Camera-type eye (tissue), 1 donor: ENCODE measurements at places on chromosomes 7 and 10. TPM values are rescaled to one million over a fixed set of nuclear protein-coding genes. Genes with fewer than 3 reads are reported as not detected.

Gene OR2A12
- total RNA-seq, result not detected

Gene HDAC9
- 138 TPM for total RNA-seq

Gene ANXA8L1
- total RNA-seq, result 4.9 TPM

Gene PDE1C
- 60.9 TPM for total RNA-seq

Gene CYP2C8
- total RNA-seq, result 2.6 TPM

Gene OAT
- total RNA-seq, result 102 TPM

Gene CALML3
- 0.33 TPM for total RNA-seq

Gene CFAP46
- total RNA-seq, result 7.5 TPM

Gene CCNY
- 55.7 TPM for total RNA-seq

Gene HGF
- 10.9 TPM for total RNA-seq

Gene CPEB3
- 18.1 TPM for total RNA-seq

Gene SRGN
- 55.0 TPM for total RNA-seq

Gene BRAF
- 108 TPM for total RNA-seq

Gene NUTM2E
- total RNA-seq, result 0.33 TPM

Gene CYP3A5
- total RNA-seq, result 4.6 TPM

Gene ASAH2
- 1.5 TPM for total RNA-seq

Gene CALML5
- 3.3 TPM for total RNA-seq

Gene MACROH2A2
- 49.1 TPM for total RNA-seq

Gene HSPA12A
- total RNA-seq, result 35.0 TPM

Gene SEMA4G
- 6.6 TPM for total RNA-seq

Gene CALCR
- total RNA-seq, result 0.38 TPM

Gene ZNF804B
- 6.3 TPM for total RNA-seq

Gene GPR141
- 1.9 TPM for total RNA-seq

Gene PLEKHS1
- total RNA-seq, result 0.77 TPM

Gene GBX1
- not detected for total RNA-seq

Gene TFR2
- 6.2 TPM for total RNA-seq

Gene TMEM236
- total RNA-seq, result 0.44 TPM

Gene LRGUK
- 8.3 TPM for total RNA-seq

Gene FKBP9
- 134 TPM for total RNA-seq

Gene NEUROG3
- not detected for total RNA-seq

Gene KIN
- 13.8 TPM for total RNA-seq

Gene SPDYE5
- 0.22 TPM for total RNA-seq

Gene FAM13C
- total RNA-seq, result 39.7 TPM

Gene KEL
- total RNA-seq, result 5.1 TPM

Gene MRLN
- 23.1 TPM for total RNA-seq

Gene NPC1L1
- not detected for total RNA-seq
